ENCODE measurements at places on chromosomes 6 and 20.

DNA sequence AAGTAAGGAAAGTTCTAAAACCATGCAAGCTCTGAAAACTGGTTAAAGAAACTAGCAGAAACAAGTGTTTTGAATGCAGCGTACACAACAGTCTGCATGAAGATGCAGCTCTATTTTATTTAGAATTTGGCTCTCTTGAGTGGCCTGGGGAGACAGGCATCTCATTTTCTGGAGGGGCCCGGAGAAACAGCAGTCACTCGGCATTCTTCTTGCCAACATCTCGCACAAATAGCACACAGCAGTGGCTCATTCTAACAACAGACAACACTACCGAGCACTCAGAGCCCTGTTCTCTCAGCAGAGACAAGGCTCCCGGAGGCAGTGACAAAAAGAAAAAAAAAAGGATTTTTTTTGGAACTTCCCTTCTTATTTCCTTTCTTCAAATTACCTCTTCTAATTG, 108.5 kb upstream of the STMND1 start:
- no peak for DNase-seq

GRCh38 chr6:81565071-81565470, 187.4 kb downstream of the TENT5A start:
- no peak for DNase-seq

DNA sequence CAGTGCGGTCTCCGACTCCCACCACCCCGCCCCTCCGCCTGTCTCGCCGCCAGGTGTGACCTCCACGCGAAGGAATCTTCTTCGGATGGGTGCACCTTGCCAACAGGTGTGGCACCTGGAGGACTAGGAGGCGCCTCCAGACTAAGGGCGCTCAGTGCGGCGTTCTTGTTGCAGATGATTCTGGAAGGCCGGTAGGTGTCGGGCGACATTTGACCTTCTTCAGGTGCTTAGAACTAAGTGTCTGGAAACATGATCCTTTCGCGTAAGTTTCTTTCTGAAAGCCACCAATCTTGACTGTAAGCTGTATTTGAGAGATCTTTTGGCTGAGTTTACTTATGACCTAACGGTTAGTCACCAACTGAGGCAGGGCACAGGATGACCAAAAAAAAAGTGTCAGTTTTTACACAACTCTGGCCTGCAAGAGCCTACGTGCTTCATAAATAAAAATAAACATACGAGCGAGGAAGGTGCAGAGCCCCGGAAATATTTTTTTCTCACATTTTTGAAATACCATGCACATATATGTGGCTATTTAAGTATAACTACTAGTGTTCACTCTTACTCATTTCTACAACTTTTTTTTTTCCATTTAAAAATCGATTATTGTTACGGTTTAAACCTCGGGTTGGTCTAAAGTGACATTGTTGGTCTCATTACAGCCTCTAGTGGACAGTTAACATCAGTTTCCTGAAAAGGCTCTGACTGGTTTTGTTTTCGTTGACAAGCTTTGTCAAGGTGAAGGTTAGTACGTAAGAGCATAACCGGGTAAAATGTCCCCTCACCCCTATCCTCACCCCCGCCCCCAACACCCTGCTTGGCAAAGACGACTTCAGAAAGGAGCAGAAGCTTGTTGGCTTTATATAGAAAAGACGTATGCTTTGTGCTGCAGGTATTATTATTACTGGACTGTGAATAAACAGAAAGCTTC, 1.6 kb upstream of the ATXN1 start:
- peak; percentile 50 for DNase-seq

DNA sequence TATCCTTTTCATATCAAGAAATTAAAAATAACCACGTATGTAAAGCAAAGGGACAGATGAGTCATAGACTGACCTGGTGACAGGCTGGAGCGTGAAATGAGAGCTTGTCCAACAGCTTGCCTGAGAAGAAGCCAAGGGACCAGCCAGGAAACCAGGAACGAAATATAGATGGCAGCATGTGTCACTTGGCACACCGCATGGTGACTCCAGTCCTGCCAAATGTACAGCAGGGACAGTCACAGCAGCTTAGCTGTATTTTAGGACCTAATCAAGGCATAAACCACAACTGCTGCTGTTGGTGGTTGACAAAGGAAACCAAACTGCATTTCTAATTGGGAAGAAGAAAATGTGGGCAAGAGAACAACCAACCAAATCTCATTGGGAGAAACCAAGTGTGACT, 755.0 kb downstream of the TFAP2A start:
- no peak for DNase-seq

- no peak for DNase-seq
These were observed 5.7 kb downstream of the HELZ2 start for GRCh38 chr20:63568170-63568981.

GRCh38 chr6:142850679-142851423, 94.1 kb downstream of the HIVEP2 start:
- DNase-seq: no peak

- DNase-seq: no peak
These were observed 27.5 kb downstream of the MAN1A1 start for GRCh38 chr6:119322034-119322433.

- DNase-seq: no peak
These were observed 761.4 kb upstream of the MAN1A1 start for GRCh38 chr6:120111001-120111400.

- no peak for DNase-seq
These were observed 44.2 kb upstream of the CDYL start for GRCh38 chr6:4731996-4732395.

- no peak for DNase-seq
These were observed 17.8 kb upstream of the ASF1A start for GRCh38 chr6:118876198-118876597.

DNA sequence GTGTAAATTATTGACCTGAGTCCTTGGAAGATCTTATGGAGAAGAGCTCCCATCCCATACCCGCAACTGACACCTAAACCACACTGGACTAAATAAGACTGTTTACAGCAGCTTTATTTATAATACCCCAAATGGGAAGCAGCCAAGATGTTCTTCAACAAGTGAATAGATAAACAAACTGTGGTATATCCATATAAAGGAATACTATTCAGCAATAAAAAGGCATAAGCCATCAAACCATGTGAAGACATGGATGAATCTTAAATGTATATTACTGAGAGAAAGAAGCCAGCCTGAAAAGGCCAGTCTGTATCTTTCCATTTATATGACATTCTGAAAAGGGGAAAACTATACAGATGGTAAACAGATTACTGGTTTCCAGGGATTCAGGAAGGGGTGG, 212.7 kb downstream of the TPBG start:
- no peak for DNase-seq

DNA sequence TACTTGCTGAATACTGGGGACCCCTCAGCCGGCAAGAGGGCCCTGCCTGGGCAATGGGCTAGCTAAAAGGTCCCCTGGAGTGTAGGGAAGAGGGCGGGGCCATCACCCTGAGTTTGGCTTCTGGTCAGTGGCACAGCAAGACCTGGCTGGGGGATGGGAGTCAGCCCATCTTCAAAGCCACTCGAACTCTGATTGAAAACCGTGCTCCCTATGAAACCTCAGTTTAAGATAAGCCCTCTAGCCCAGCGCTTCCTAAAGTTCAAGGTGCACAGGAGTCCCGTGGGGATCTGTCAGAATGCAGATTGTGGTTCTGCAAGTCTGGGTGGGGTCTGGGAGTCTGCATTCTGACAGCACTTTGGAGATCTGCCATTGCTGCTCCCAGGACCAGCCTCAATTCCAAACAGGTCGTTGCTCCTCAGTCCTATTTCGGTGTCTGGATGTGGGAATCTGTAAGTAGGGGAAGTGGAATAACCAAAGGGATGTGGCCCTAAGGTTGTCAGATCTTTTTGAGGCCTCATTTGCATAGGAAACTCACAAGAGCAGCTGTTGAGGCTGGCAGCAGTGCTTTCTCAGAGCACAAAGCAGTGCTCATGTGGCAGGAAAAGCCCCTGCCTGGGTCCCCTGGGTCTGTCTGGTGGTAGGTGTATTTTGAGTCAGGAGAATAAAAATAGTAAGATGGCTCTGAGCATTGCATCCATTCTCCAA, 85.3 kb upstream of the SCP2D1 start:
- no peak for DNase-seq

GRCh38 chr20:7703551-7703961, 236.7 kb downstream of the HAO1 start:
- DNase-seq: no peak

DNA sequence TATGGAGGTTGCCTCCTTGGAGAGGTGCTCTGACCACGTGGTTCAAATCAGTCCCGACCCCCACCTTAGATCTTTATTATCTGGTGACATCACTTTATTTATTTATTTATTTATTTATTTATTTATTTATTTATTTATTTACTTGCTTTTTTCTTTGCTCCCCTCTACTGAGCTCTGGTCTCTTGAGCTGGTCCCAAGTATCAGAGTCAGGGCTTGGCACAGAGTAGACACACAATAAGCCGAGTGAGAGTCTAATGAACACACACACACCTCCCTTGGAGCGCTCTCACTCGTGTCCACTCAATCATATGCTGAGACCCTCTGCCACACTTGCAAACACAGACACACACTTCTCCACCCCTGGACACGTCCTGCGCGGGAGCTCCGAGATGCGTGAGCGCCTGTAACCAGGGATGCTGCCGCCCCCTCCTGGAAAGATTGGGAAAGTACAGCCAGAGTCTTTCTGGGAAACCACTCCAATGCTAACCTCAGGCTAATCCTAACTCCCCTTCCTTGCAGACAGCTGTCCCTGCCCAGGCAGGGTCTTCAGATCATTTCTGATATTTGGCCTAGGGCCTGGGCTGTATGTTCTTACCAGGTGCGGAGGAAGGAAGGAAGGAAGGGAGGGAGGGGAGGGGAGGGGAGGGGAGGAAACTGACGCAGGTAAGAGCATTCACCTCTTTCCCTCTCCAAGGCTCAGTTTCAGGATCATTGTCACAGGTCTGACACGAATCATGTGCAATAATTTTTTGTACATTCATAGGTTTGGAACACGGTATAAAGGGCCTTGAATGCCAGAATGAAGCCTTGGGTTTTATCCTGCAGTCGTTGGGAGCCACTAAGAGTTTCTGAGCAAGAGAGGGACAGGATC, 70.9 kb downstream of the STK35 start:
- DNase-seq: peak; percentile 82

GRCh38 chr6:27188885-27189418, 58.5 kb upstream of the PRSS16 start:
- DNase-seq: peak; percentile 57

DNA sequence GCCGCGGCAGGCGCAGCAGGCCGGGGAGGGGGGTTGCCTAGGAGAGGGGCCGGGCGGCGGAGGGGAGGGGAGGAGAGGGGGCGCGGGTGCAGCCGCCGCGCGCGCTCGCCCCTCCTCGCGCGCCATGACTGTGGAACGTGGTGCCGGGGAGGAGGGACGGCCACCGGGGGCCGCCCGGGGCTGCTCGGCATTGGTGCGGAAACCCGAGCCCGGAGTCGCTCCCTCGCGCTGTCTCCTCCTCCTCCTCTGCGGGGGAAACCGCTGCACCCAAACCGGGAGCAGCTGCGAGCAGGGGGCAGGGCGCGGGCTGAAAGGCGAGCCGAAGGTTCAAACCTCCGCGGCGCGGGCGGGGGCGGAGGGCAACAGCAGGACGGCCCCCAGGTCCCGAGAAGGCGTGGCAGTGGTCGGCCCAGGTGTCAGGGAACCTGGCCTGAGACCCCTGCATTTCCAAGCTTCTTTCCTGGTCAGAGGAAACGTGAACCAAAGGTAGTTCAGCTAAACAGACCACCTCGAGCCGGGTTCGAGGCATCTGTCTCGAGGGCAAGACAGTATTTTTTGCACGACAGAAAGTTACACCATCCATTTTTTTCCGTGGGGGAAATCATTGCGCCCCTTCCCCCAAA, 1.4 kb upstream of the TRERF1 start:
- DNase-seq: peak; percentile 85

GRCh38 chr20:58701431-58702160, 9.0 kb downstream of the NPEPL1 start:
- DNase-seq: no peak

GRCh38 chr6:52019092-52019491, 68.3 kb downstream of the PKHD1 start:
- DNase-seq: no peak

DNA sequence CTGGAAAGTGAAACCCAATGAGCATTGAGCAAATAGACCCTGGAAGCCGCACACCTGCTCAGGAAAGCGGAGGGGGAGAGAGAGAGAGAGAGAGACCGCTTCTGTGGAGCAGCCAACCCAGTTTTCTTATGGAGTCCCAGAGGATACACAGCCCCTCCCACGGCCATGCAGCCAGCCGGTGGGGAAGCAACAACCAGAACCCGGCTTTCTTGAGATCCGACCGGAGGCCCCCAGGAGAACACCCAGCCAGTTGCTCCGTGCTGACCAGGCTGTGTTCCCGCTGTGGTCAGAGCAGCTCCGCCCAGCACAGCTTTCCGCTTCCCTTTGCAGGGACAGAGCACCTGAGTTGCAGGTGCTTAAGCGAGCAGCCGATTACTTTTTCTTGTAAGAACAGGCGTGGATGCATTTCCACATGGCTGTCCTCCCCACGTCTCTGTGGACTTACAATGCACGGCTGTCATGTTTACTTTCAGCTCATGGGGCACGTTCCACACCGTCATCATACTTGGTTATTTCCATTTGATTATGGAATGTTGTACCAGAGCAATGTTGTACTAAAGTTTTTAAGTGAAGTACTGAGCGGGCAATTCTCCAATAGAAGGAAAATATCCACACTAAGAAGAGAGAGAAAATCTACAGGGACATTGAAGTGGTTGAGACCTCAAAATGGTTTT, 381.9 kb downstream of the THBS2 start:
- DNase-seq: no peak

GRCh38 chr6:29547573-29547972, 12.0 kb downstream of the UBD start:
- no peak for DNase-seq

DNA sequence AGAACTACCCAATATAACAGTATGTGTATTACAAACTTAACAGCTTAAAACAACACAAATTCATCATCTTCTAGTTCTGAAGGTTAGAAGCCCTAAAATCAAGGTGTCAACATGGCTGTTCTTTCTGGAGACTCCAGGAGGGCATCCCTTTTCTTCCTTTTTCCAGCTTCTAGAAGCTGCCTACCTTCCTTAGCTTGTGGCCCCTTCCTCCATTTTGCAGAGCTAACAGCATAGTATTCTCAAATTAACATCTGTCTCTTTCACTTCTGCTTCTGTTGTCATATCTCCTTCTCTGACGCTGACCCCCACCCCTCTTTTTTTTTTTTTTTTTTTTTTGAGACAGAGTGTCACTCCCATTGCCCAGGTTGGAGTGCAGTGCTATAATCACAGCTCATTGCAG, 52.8 kb upstream of the AKIRIN2 start:
- DNase-seq: no peak

- no peak for DNase-seq
These were observed 76.0 kb upstream of the CD93 start for GRCh38 chr20:23161968-23162696.

DNA sequence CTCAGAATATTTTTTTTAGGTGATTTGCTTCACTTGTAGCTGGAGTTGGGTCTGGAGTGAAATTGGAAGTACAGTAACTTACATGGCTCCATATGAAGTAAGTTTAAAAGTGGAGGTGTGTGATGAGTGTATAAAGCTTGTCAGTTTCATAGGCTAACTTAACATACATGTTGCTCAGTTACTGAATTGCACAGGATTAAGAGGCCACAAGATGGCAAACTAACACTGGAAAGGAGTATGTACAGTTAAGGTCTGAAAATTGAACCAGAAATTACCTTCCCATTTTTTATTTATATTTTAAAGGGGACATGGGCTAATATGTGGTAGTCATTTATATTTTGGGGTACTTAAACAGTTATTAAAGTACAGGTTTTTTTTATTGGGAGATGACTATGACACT, 45.3 kb upstream of the SMIM8 start:
- peak; percentile 14 for DNase-seq

All from HEK293T (cell line).